ENCODE measurements at places on chromosomes 5 and 9.
A peak's percentile ranks its signal among the peaks of the same experiment; 100 is the strongest.

GRCh38 chr5:171661143-171661542 is 124.5 kb upstream of the SMIM23 start:
- no peak for DNase-seq

DNA sequence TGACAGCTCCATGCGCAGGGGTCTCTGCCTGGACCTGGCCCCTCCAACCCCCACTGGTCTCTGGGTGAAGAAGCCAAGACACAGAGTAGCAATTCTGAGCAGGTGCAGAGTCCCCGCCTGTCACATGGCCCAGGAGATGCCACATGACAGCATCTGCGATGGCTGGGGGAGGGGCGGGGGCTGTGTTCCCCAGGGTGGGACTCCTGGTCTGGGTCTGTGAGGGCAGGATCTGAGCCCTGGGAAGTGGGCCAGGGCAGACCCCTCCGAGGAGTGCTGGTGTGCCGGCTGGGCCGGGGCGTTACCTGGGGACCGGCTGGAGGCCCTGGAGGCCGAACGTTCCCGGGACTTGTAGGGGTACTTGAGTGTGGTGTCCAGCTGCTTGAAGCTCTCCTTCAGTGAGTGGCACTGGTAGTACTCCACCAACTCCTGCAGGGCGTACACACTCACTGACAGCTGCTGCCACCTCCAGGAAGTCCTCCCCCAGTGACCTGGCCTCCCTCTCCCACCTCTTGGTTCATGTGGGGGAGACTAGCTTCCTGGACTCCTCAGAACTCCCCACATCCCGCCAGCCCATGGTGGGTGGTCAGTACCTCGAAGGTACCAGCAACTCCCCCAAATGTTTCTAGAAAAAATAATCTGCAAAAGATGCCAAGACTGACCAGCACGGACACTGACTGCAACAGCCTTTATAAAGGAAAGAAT is 32.1 kb upstream of the SARDH start:
- DNase-seq, result no peak

DNA sequence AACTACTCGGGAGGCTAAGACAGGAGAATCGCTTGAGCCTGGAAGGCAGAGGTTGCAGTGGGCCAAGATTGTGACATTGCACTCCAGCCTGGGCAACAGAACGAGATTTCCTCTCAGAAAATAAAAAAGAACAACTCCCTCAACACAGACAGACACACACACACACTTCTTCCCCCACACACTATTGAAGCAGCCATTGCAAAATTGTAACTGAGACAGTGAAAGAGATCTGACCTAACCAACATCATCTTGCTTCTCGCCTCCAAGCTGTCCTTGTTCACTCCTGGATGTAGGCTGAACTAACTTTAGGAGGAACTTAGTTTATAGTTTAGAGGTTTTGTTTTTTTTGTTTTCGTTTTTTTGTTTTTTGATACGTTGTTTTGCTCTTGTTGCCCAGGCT is 13.0 kb upstream of the PLIN2 start:
- peak; percentile 34 for DNase-seq

GRCh38 chr5:43674536-43674935 is 71.6 kb downstream of the NNT start:
- DNase-seq, result no peak

- DNase-seq, result no peak
Measured at GRCh38 chr9:70442328-70442848, 27.9 kb upstream of the KLF9 start.

DNA sequence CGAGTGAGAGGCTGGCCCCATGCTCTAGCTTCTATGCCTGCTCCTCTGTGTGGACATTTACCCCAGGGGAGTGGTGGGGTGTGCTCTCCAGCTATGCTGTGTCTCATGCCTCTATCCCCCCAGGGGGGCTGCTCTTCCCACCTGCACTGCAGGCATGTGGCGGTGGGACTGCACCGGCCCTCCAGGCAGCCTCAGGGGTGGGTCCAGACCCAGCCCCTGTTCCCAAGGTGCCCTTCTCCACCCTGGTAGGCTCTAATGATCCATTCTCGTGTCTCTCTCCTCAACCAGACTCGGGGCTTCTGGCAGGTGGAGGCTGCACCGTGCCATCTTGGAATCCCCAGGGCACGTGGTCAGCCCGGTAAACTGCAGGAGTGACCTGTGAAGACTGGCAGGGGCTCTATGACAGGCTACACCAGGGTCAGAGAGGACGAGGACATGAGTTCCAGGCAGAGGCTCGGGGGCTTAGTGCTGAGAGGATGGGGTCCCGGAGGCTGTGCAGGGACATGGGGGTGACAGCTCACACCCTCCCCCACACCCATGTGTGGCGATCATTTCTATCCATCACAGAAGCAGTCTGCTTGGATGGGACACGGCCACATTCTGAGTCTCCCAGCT is 22.7 kb upstream of the COL5A1 start:
- DNase-seq, result no peak

DNA sequence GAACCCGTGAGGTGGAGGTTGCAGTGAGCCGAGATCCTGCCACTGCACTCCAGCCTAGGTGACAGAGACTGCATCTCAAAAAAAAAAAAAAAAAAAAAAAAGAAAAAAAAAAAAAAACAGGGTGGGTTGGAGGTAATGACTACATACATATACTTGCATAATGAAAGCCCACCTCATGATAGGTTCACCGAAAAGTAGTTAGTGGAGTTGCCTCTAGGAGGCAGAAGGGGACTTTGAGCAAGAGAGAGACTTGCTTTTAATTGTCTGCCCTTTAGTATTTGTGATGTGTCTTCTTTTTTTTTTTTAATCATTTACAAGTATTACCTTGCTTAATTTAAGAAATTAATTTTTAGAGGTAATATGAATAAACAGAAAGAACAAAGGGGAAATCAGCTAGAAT is 99.8 kb downstream of the PPARGC1B start:
- no peak for DNase-seq
